ENCODE measurements at places on chromosomes 4 and X.

DNA sequence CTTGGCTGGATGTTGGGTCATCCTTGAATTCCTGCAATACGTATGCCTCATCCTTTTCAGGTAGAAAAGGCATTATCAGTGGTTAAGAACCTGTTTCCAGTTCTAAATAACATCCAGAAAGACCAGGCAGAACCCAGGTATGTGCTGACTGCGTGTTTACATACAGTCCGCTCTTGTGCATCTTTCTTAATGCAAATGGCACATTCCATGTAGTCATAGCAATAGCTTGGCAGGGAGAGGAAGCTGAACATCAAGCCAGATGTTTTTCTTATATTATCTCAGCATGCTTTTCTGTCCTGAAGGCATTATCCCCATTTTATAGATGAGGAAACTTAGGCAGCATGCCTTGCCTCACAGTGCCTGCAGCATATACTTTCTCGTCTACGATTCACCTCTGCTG lies 2.1 kb downstream of the DCLK2 start:
- DNase-seq, result no peak

DNA sequence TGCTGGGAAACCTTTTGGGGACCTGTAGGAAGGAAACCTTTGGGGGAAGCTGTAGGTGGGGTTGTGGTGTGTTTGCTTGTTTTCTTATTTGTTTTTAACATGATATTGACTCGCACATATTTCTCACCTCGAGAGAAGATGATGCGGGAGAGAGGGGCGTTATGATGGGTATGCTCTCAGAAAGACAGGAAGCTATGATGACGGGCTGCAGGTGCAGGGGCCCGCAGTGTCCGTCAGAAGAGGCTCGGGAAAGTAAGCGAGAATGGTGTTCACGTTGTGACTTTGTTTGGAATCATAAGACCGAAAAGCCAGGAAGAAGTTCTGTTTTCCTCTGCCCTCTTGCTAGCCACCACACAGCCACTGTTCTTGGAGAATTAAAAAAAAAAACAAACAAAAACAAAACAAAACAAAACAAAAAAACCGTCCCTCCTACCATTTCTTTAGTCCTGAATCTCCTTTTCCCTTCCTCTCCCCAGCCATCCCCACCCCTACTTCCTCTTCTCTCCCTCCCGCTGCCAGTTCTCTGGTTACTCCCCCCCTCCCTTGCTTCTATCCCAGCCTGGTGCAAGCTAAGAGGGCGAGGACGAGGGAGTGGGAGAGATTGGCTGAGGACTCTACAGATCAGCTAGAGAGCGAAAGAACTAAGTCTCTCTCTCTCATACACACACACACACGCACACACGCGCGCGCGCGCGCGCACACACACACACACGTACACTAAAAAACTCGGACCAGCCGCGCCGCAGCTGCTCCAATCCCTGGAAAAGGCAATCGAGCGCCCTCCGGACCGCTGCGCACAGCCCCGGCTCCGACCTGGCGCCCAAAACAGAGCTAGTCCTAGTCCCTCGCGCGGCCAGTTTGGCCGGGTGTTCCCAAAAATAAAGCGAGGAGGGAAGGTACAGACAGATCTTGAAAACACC lies at the start of gene BMP3:
Gene BMP3, plus strand, starts transcription at position 648 of the 920 bp plus-strand sequence. CDS start 577 bp downstream, outside the sequence.
- DNase-seq, result no peak

DNA sequence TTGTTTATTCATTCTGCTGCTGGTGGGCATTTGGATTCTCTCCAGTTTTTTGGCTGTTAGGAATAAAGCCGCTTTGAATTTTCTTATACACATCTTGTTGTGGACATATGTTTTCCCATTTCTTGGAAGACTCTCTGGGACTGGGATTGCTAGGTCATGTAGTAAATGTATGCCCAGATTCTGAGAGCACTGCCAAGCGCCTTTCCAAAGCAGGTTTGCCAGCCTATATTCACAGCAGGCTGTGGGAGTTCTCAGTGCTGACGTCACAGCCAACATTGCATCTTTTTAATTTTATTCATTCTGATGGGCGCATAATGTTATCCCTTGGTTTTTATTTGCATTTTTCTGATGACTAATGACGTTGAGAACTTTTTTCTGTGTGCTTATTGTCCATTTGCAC lies 24.1 kb downstream of the TMEM271 start:
- DNase-seq, result no peak

- DNase-seq, result no peak
Observed at GRCh38 chr4:81602854-81603253, 131.1 kb upstream of the RASGEF1B start.

GRCh38 chr4:73922766-73923630 lies 53.8 kb downstream of the CXCL1 start:
- no peak for DNase-seq

DNA sequence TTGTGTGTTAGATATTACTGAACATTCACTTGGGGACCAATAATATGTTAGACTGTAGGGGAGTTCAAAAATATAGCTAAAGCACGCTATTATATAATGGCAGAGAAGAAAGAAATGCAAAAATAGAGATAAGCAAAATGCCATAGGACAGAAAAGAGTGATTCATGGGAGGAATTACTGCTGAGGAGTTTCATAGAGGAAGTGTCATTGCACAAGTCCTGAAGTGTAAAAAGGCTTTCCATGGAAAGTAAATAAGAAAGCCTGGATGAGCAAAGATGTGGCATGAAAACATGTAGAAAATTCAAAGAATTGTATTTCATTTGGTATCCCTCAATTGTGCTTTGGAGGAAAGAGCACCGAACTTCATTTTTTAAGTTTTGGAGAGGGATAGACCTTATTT lies 14.5 kb downstream of the HMGB2 start:
- no peak for DNase-seq

- DNase-seq, result no peak
Observed at GRCh38 chr4:126591583-126591982, 1041.2 kb upstream of the INTU start.

DNA sequence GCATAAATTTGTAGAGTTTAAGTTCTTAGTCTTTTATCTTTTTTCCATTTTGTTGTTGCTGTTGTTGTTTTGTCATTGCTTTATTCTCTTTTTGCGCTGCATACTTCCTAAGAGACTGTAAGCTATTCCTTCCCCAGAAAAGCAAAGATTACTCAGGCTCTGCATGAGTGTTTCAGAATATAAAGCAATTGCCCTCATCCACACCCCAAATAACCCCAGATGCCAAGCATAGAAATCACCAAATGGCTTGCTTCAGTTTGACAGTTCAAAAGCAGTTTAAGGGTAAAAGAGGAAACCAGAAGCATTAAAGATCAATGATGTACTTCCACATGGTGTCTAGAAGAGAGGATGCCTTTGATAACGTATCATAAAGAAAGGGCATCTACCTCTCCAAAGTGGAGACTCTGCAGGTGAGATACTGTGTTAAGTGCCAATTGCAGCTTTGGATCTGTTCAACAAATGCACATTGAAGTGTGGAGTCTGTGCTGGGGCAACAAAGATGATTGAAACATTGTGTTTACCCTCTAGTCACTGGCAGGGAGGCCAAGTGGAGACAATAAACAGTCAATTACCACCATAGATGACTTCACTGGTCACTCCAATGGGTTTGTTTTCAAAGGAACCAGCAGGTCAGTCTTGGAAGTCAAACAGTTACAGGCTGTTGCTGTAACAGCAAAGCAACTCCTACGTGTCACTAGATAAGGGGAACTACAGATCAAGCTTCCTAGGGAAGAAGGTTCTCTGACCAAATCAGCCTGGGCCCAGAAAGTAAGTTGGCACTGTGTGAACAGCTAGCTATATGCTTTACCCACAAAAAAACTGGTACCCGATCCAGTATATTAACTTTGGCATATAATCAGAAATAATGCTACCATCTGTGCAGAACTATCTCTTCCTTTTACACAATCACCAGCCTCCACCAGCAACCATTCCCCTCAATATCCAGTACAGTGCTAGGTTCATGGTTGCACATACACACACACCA lies 40.6 kb upstream of the IL21 start:
- no peak for DNase-seq

- no peak for DNase-seq
Observed at GRCh38 chrX:39609941-39610340, 487.8 kb downstream of the BCOR start.

Data from stimulated activated CD8-positive, alpha-beta memory T cell treated with anti-CD3 and anti-CD28 coated beads, Interleukin-7, amount 100 ng/mL, for 1 hour (primary cell).